NCI-H345 (cell line): ENCODE measurements at places on chromosomes 5 and 9.

DNA sequence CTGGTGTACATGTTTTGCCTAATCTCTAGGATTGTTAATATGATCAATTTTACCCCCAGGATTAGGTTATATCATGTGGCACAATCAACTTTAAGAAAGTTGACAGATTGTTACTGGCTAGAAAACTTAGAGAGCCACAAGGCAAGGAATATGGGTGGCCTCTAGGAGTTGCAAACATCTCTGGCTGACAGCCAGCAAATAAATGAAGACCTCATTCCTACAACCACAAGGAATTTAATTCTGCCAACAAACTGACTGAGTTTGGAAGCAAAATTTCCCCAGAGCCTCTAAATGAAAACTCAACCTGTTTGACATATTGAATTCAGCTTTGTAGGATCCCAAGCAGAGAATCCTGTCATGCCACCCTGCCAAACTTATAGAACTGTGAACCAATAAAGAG lies 196.4 kb upstream of the PTGER4 start:
- no peak for DNase-seq

- no peak for DNase-seq
These were observed 46.6 kb downstream of the IRX1 start for GRCh38 chr5:3642231-3642630.

GRCh38 chr5:35454011-35454525 lies 163.6 kb upstream of the SPEF2 start:
- DNase-seq = no peak

DNA sequence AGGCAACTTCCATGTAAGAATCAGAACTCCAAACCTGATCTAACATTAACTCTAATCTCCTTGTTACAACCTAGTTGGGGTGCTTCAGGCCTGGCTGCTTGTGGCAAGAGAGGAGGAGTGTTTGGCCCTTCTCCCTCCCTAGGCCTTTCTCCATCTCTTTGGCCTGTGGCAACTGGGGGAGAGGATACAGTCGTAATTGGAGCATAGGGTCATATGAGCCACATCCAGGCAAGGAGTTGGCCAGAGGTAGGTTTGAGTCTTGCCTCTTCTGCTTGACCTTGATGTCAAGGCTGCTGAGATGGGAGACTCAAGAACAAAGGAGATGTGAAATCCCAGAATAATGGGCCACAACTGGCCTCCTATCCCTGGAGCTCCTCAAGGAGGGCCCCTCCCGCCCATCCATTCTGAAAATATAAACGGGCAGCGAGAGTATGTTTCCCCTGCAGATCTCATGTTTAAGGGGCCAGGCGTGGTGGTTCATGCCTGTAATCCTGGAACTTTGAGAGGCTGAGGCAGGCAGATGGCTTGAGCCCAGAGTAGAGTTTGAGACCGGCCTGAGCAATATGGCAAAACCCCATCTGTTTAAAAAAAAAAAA lies 59.3 kb upstream of the ANGPTL2 start:
- no peak for DNase-seq

DNA sequence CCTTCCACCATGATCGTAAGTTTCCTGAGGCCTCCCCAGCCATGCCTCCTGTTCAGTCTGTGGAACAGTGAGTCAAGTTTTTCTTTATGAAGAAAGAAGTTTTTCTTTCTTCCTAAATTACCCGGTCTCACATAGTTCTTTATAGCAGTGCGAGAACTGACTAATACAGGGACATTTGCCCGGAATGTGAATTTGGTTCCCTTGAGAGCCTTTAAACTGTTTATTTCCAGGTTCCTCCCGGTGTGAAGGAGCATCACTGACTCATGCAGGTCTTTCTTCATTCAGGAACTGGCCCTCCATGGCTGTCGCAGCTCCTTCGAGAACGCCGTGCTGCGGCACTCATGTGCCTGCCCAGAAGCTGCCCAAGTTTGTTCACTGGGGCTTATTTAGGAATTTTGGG lies 87.7 kb downstream of the PTCH1 start:
- no peak for DNase-seq

DNA sequence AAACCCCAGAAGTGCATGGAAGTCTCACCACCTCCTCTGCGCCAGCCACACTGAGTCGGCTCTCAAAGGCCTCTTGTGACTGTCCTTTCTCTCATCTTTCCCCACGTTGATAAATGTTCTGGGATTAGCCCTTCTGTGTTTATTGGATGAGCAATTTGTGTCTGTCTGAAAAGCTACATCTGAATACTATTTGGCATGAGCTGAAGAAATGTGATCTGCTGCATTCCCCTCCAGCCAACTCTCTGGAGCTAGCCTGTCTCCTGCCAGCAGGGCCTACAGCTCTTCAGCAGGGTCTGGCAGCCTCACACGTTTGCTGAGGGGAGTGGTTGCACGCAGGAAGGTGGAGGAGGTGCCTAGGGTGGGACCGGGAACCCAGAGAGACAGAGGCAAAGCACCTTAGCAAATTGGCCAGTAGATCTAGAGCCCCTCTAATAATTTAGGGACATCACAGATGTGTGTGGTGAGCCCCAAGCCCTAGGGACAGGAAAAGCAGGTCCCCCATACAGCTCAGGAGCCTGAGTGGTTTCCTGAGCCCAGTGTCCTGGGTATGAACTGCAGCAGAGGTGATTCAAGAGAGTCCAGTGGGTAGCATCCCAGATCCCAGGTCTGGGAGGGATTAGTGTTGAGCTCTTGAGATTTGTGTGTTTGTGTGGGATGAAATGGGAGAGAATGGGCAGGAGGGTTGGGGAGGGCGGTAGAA lies 20.5 kb upstream of the B4GALT1 start:
- no peak for DNase-seq

DNA sequence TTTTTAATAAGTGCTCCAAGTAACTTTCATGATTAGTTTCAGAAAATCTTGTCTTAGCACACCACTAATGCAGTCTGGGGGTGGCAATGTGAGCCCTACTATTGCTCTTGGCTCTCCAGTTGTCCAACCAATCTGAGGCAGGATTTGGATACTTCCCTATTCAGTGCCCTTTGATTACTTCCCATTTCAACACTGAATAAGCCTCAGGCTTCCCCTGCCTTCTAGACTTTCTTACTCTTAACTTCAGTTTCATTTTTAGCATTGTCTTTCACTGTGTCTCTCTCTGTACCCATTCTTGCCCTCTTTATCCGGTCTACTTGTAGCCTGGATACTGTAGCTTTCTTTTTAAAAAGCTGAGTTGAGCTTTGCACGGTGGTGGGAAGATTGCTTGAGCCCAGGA lies 186.1 kb downstream of the C9orf152 start:
- DNase-seq = no peak

DNA sequence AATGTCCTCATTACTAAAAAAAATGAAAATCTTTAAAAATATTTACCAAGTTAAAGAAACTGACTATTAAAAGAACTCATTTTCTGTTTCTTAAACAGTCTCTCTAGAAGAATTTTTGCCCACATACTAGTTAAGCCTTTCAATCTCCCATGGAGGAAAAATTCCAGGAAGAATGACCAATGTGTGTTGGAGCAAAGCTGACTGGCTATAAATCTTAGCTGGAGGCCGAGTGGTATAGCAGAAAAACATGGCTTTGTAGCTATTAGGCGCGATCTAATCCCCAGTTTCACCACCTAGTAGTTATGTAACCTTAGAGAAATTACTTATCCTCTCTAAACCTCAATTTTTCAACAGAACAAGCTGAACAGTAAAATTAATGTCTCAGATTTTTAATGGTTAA lies 135.5 kb upstream of the PRLR start:
- no peak for DNase-seq

DNA sequence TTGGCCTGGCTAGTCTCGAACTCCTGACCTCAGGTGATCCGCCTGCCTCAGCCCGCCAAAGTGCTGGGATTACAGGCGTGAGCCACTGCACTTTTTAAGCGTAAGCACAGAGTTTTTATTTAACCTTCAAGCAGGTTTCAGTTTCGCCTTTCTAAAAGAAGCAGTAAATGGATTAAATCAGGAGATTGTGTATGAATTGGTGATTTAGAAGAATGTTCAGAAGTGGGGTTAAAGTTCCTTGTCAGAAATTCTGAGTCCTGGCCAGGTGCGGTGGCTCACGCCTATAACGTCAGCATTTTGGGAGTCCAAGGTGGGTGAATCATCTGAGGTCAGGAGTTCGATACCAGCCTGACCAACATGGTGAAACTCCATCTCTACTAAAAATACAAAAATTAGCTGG lies 12.2 kb downstream of the HSPA4 start:
- no peak for DNase-seq

- DNase-seq = no peak
These were observed 50.0 kb downstream of the UNC13B start for GRCh38 chr9:35211854-35212253.

DNA sequence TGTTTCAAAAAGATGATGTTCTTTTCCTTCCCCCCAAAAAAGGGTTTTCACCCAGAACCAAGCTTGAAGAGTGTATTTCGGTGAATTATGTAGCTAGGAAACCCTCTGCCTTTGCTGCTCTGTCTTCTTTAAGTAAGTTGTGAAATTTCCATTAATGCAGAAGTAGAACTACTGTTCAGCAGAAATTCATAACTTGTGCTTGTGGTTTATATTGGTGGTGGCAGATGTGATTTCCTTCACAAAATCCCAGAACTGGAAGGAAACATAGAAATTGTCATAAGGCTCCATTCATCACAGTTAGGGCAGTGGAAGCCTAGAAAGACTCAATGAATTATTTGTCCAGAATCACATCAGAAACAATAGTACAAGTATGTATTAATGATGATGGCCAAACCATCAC lies 42.1 kb upstream of the DAB2 start:
- no peak for DNase-seq

GRCh38 chr9:113399646-113400200 lies 1.4 kb downstream of the ALAD start:
- DNase-seq = peak; percentile 1

- no peak for DNase-seq
These were observed 82.7 kb upstream of the NAA35 start for GRCh38 chr9:85858056-85858750.

DNA sequence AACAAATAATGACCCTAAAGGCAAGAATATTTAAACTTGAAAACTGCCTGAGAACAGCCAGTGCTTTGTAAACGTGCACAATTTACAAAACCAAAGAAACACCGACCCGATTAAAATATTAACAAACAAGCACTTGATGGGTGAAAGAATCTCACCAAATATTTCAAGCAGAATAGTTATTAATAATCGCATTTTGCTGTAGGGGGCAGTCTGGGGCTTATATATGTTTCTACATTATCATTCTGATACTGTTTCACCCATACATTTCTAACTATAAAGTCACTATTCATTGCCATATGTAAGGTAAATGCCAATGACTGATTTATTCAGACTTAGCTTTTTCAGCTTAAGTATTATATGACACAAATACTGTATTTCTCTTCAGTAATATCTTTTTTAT lies 37.7 kb downstream of the UBAP2 start:
- DNase-seq = no peak

GRCh38 chr5:127055880-127056653 lies 17.2 kb downstream of the C5orf63 start:
- no peak for DNase-seq

DNA sequence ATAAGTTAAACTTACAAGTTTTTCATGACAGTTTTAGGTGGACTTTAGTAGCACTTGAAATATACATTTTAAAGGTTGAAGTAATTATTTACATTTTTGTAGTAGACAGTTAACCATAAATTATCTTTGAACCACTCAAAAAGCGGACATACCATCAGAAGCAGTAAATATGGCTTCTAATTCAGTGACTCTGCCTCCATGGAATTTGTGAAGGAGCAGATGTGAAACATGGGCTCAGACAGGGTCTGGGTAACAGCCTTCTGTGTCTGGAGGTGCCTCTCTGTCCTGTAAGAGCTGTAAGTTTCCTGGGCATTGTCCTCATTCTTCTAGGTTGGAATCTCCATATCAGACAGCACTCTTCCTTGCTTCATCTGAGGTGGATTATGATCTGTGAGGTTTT lies 12.4 kb downstream of the RLN2 start:
- no peak for DNase-seq

DNA sequence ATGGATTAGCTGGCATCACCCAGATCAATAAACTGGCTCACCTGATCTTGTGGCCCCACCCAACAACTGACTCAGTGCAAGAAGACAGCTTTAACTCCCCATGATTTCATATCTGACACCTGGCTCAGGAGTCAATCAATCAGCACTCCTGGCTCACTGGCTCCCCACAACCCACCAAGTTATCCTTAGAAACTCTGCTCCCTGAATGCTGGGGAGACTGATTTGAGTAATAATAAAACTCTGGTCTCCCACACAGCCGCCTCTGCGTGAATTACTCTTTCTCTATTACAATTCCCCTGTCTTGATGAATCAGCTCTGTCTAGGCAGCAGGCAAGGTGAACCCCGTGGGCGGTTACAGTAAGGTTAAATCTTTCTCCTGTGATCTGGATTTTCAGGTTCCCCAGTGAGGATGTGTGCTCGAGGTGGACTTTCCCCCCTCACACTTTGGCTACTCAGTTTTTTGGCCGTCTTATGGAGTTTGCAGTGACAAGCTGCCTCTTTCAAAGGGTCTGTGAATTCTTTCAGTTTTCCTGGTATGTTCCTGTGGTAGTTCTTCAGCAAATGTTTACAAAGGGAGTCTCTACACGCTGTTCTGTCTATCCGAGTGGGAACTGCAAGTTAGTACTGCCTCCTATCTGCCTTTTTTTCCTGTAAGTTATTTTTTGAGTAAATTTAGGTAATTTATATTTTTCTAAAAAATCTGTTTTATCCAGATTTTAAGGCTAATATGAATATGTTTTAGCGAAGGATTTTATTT lies 500.2 kb upstream of the NUDT12 start:
- no peak for DNase-seq

GRCh38 chr9:33780276-33780675 lies 15.1 kb upstream of the PRSS3 start:
- no peak for DNase-seq

DNA sequence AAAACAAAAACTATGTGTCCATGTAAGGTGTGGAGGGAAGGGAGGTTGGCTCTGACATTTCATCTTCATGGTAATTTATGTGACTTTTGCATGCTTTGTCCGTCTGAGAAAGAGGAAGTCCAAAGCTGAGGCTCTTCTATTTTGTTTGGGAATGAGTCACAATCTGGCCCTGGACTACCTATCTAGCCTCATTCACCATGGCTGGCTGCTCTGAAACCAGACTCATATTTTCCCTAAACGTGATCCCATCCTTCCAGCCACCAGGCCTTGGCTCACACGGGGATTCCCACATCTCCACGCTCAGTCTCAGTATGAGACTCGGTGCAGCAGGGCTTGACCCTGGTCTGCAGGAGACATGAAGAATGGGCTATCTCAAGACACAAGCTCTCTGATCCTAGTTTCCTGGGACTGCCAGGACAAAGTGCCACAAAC lies 672.8 kb downstream of the ACTL7B start:
- no peak for DNase-seq

GRCh38 chr5:148403344-148403743 lies 19.6 kb downstream of the FBXO38 start:
- DNase-seq = no peak

DNA sequence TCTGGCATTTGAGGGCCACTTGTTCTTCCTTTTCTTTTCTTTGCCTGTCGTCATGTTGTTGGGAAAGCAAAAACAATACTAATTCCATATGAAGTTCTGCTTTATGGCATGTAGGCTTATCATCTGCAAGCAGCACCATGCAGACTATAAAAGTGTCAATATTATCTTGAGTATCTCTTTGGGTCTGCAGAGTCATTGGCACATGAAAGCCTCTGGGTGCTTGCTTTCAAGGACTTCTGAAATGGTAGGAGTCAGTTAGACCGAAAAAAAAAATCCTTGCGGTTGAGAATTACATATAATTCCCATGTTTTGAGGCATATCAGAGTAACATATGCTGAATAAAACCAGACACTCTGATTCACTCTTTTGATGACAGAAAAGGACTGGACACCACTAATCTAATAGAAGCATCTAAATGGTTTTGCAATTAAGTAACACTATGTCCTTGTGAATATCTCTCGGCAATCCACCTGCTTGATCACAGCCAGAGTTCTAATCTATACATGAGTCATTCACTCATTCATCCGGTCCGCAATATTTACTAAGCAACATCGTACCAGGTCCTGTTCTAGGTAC lies 44.4 kb downstream of the GNAQ start:
- DNase-seq = no peak
